ENCODE measurements at places on chromosomes 4 and X. TPM values are rescaled to one million over a fixed set of nuclear protein-coding genes. Genes with fewer than 3 reads are reported as not detected.

MND1 gene
- 38.4 TPM for total RNA-seq

F8A2 gene
- total RNA-seq: not detected

GRCh38 chr4:185657183-185657582, 121.9 kb upstream of the PDLIM3 start:
- no peaks in the 10 kb centered on the region for H3K4me1 ChIP-seq
- H3K27ac ChIP-seq: no peak overlapping the region
- H3K27me3 ChIP-seq: peaks cover 12% of the 10 kb centered on the region
- no peaks in the 10 kb centered on the region for H3K36me3 ChIP-seq
- no peak for DNase-seq

DNA sequence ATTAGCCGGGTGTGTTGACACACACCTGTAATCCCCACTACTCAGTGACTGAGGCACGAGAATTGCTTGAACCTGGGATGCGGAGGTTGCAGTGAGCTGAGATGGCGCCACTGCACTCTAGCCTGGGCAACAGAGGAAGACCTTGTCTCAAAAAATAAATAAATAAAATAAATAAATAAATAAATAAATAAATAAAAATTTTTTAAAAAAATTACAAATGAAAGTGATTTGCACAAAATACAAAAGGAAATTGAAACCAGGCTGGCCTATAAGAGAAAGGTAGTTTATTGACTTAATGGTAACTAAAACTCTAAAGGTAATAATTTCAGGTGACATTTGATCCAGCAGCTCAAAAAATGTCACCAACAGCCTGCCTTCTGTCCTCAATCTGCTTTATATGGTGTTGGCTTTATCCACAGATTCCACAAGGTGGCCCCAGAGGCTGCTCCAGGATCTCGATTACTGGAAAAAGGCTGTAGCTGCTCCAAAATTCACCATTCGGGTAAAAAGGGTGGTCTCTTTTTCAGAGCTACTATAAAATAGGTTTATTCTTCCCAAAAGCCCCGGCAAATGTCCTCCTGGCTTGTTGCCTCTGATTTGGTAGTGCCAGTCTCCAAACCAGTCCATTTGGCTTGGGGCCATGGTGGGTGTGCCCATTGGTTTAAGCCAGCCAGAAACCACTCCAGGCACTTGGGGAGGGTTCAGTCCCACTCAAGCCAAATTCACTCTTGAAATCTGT, 61.4 kb upstream of the TRIM2 start:
- H3K4me3 ChIP-seq: no peak overlapping the region
- peaks cover 14% of the 10 kb centered on the region for H3K27me3 ChIP-seq
- H3K36me3 ChIP-seq: no peaks in the 10 kb centered on the region
- DNase-seq: peak; percentile 50

- H3K36me3 ChIP-seq: no peaks in the 10 kb centered on the region
- H3K27me3 ChIP-seq: no peaks in the 10 kb centered on the region
- no peak overlapping the region for H3K27ac ChIP-seq
These were observed 218.5 kb upstream of the ANKRD50 start for GRCh38 chr4:124931050-124931449.

GRCh38 chr4:176150356-176150682, 45.1 kb downstream of the SPATA4 start:
- no peak for DNase-seq
- H3K4me1 ChIP-seq: no peaks in the 10 kb centered on the region
- no peaks in the 10 kb centered on the region for H3K36me3 ChIP-seq
- H3K27ac ChIP-seq: no peak overlapping the region
- no peaks in the 10 kb centered on the region for H3K27me3 ChIP-seq
- no peak overlapping the region for H3K4me3 ChIP-seq

Data from activated T-cell treated with anti-CD3 and anti-CD28 coated beads, Interleukin-2, amount 50 U/mL, for 72 hours (primary cell).